Gastrocnemius medialis (tissue), 4 donors: ENCODE measurements at places on chromosomes 7 and 10. TPM values are rescaled to one million over a fixed set of nuclear protein-coding genes. Genes with fewer than 3 reads are reported as not detected.

- no peaks in the 10 kb centered on the region for H3K4me1 ChIP-seq
- H3K4me3 ChIP-seq: no peak overlapping the region
- no peaks in the 10 kb centered on the region for H3K27me3 ChIP-seq
- DNase-seq: no peak
- no peak overlapping the region for H3K27ac ChIP-seq
- no peaks in the 10 kb centered on the region for H3K36me3 ChIP-seq
These were observed 12.0 kb upstream of the GLCCI1 start for GRCh38 chr7:7956531-7957128.

Gene CDHR1
- not detected for total RNA-seq

DNA sequence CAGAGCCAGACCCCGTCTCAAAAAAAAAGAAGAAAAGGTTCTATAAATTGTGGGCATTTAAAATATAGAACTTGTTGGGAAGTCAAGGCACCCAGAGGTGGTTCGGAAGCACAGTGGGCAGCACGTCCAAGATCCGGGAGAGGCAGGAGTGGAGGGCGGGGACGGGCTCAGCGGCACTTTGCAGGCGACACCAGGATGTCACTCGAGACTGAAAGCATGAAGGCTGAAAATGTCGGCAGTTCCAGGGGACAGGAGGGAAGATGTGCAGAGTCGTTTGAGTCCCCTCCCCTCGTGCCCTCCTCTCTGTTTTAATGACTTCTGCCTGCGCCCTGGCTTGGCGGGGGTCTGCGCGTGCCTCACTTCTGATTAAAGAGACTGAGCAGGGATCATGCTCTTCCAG is 30.6 kb downstream of the IQCE start:
- DNase-seq: no peak
- H3K4me3 ChIP-seq: no peak overlapping the region
- H3K27ac ChIP-seq: no peak overlapping the region
- no peaks in the 10 kb centered on the region for H3K27me3 ChIP-seq
- no peaks in the 10 kb centered on the region for H3K4me1 ChIP-seq

GRCh38 chr10:32893434-32893833 is 64.6 kb downstream of the ITGB1 start:
- DNase-seq: no peak
- H3K4me3 ChIP-seq: no peak overlapping the region
- no peaks in the 10 kb centered on the region for H3K27me3 ChIP-seq
- H3K27ac ChIP-seq: no peak overlapping the region

Gene DBF4
- 3.7 TPM for total RNA-seq

DNA sequence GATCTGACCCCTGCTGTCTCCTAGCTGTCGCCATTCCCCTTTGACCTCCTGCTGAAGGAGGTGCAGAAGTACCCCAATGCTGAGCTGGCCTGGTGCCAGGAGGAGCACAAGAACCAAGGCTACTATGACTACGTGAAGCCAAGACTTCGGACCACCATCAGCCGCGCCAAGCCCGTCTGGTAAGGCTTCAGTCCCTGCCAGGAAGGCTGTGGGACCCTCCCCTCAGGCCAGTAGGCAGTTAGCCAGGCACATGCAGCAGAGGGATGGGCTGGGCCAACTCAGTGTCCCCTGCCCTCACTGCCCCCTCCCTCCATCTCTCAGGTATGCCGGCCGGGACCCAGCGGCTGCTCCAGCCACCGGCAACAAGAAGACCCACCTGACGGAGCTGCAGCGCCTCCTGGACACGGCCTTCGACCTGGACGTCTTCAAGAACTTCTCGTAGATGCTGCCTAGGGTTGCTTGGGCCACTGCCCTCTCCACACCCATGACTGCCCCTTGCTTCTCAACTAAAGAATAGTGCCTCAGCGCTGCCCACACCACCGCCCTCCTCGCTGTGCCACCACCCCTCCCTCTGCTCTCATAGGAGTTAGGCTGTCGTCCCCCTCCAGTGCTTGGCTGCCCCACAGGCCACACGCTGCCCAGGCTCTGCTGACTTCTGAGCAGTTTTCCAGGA is 41.0 kb upstream of the ZMIZ2 start:
- H3K27me3 ChIP-seq: no peaks in the 10 kb centered on the region
- no peak for DNase-seq
- peaks cover 5% of the 10 kb centered on the region for H3K4me1 ChIP-seq
- no peak overlapping the region for H3K4me3 ChIP-seq

DNA sequence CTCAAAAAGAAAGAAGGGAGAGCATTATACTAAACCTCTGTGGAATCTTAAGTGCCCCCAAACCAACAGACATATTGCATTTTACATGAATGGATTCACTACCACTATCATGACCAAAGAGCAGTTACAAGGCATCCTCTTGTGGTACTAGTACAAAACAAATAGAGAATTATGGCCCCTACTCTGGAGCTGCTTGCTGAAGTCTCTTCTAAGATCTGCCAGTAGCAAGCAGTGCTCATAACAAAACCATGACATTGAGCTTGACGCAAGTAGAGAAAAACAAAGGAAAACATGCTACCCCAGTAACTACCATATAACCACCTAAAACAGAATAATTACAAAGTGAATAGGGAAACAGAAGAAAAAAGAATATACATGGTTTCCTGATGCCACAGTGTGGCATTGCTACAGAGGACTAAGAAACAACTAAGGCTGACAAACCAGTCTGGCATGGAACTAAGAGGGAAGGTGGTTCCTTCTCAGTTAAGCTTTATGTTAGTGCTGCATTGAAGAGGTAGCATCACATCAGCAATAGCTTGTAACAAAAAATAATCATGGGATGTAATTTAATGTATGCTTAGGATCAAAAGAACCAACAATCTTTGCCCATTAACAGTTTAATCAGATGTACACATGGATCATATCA is 150.2 kb upstream of the AGR3 start:
- H3K4me1 ChIP-seq: no peaks in the 10 kb centered on the region
- H3K27me3 ChIP-seq: no peaks in the 10 kb centered on the region
- no peaks in the 10 kb centered on the region for H3K36me3 ChIP-seq
- H3K4me3 ChIP-seq: no peak overlapping the region

Gene DPCD
- 38.4 TPM for total RNA-seq

DNA sequence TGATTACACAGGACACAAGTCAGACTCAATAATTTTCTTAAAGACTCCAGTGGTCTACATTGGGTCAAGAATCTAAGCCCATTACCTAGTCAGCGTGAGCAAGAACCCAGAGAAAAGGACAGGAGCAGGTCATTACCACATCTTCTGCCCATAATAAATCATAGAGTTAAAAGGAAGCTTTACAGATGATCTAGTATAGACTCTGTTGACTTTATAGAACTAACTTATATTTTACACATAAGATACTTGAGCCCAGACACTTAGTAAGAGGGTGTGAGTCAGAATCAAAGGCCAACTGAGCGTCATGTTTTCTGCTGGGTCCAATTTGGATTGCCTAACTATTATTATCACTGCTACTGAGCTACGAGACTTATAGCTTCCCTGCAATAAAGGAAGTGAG is 206.1 kb upstream of the NPSR1 start:
- no peak overlapping the region for H3K4me3 ChIP-seq
- DNase-seq: no peak
- no peaks in the 10 kb centered on the region for H3K4me1 ChIP-seq
- H3K36me3 ChIP-seq: no peaks in the 10 kb centered on the region

GRCh38 chr7:299628-300027 is 9.7 kb downstream of the FOXL3 start:
- peaks cover 10% of the 10 kb centered on the region for H3K27me3 ChIP-seq
- H3K36me3 ChIP-seq: no peaks in the 10 kb centered on the region
- no peak for DNase-seq
- no peaks in the 10 kb centered on the region for H3K4me1 ChIP-seq
- no peak overlapping the region for H3K27ac ChIP-seq

Gene RELN
- 0.02 TPM for total RNA-seq

Gene SPDYE6
- total RNA-seq: not detected

Gene CUL1
- total RNA-seq: 78.7 TPM

Gene KBTBD2
- 92.5 TPM for total RNA-seq

- no peak overlapping the region for H3K4me3 ChIP-seq
- H3K27me3 ChIP-seq: no peaks in the 10 kb centered on the region
- no peak overlapping the region for H3K27ac ChIP-seq
- H3K36me3 ChIP-seq: no peaks in the 10 kb centered on the region
- no peak for DNase-seq
- no peaks in the 10 kb centered on the region for H3K4me1 ChIP-seq
These were observed 92.4 kb downstream of the SEMA3A start for GRCh38 chr7:84102213-84102612.

Gene LEP
- total RNA-seq: not detected
